ENCODE measurements at places on chromosomes 4 and X.

GRCh38 chr4:18535948-18536347, 514.4 kb upstream of the LCORL start:
- no peak for DNase-seq

GRCh38 chrX:150690126-150690525, 3.1 kb upstream of the MTMR1 start:
- no peak for DNase-seq

DNA sequence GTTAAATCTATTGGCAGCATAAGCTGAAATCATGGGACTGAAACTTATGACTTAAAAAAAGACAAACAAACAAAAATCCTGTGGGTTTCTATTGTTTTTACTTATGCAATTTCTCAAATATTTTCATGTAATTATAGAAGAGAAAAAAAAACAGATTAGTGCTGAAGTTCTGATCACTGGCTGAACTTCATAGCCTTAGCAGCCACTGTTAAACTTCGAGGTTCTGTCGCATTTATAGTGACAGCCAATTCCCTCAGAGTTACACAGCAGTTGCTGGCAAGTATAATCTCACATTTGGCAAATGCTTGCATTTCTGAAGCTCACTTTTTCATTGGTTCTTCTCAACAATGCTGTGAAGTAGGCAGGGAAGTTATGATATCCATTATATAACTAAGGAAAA, 748.9 kb upstream of the MAGEB2 start:
- DNase-seq: no peak

DNA sequence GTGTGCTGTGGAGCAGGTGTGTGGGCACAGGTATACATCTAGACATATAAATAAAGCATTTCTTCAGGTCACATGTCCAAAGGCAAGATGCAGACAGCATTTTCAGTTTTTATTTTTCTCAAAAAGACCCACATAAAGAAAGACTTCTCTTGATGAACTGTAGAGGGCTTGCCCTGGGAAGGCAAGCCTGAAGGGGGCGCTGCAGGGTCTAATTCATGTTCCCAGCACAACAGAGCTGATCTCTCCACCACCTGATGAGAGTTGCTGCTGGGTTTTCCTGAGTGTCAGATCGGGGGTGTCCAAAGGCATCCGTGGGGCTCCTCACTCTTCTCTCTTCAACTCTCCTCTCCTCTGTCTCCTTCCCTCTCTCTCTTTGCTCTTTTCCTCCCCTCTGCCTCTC, 26.6 kb downstream of the ADRA2C start:
- no peak for DNase-seq

- DNase-seq: no peak
Measured at GRCh38 chr4:82773057-82773456, 25.5 kb downstream of the SCD5 start.

DNA sequence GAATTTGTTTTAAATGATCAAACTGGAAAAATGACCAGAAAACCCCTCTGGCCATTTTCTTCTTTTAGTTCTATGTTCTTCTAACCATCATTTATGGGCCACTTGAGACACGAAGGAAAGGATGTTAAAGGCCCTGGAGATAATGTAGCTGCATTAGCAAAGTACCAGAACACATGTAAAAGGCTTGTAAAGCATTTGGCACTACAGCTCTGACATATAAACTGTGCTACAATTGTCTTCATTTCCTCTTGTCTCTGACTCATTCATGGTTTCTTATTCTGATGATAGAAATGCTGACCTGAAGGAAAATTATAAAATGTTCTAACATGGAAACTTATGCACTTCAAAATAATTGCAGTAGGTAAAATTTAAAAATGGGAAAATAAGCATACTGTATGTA, 388.7 kb downstream of the FAT4 start:
- no peak for DNase-seq

DNA sequence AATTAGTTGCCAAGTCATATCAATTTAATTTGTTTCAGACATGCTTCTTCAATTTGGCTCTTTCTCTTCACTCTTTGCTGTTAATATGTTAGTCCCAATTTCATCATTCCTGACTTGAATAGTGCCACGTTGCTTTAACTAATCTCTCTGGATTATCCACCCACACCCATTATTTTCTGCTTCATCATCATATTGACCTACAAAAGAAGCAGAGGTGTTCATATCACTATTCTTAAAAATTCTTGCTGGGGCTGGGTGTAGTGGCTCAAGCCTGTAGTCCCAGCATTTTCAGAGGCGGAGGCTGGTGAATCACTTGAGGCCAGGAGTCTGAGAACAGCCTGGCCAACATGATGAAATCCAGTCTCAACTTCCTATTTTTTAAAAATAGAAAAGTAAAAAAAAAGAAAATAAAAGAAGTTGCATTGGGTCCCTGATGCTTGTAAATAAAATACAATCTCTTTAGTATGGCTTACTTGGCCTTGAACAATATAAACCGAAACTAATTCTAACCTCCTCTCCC, 65.7 kb upstream of the KCNIP4 start:
- DNase-seq: no peak

- no peak for DNase-seq
Measured at GRCh38 chr4:113899271-113900070, 80.0 kb downstream of the ARSJ start.

GRCh38 chr4:13481569-13481968, 2.6 kb downstream of the RAB28 start:
- DNase-seq: no peak

DNA sequence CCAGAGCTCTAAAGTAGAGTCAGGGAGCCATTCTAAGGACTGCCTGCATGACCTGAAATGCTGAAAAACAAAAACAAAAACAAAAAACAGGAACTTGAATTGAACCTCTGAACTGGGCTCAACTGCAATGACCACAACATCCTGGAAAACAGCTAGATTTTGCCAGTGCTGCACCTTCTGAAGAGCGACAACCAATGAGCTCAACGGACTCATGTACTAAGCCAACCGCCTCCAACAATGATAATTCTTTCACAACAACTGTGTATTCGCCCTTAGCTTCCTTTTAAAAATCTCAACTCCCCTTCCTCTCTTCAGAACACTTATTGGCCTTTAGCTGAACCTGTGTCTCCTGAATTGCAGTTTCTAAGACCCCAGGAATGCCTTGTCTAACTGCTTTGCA, 69.8 kb downstream of the HAUS3 start:
- no peak for DNase-seq

DNA sequence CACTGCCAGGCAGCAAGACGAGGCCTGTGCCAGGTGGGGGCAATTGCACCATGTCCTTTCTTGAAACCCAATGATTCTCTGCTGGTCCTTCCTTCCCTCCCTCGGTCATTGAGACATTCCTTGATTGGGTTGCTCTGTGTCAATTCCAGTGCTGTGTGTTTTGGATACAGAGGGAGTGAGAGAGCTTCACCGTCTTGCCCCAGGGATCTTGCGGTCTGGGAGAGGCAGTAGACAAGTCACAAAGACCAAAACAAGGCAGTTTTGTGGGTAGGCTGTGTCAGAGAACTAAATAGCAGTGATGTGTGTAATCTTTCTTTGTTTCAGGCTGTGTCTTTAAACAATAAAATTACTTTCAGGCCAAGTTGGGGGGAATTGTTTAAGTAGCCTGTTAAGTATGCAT, 38.8 kb upstream of the TADA2B start:
- DNase-seq: no peak

DNA sequence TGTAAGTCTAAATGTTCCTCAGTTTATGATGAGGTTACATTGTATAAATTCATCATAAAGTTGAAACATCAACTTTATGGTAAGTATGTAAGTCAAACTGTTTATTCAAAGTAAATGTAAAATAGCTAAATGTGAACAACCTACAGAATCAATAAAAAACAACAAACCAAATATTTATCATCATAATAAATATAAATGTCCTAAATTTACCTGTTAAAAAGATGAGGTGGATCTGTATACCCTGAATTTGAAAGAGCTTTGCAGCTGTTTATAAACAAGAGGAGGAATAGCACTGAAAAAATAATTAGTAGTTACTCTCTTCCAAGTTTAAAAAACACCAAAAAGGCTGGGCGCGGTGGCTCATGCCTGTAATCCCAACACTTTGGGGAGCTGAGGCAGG, 13.7 kb downstream of the ABHD18 start:
- no peak for DNase-seq

DNA sequence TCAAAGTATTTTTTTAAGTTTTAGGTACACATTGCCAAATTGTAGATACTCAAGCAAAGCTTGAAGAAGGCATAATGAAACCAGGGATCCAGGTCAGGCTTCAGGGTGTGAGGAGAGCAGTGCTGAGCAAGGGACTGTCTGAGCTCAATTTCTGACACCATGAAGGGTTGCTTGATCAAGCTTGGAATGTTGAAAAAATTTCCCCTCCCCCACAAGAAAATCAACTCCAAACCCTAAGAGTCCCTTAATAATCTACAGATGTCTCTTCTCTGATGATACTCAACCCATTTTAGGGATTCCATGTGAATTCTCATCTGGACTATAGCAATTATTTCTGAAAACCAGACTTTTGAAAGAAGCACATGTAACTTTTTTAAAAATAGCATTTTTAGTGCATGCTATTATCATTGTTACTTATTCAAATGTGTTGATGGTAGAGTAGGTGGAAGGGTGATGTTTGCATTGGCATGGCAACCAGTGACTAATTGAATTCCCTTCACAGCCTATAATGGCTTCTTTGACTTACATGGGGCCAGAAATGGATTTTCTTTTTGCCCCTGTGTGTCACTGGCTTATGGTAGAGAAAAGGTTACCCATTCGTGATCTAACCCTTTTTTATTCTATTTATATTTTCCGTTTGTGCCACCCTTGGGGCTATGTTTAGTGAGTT, 252.0 kb downstream of the FBXW7 start:
- no peak for DNase-seq

All from CMK (cell line).